ENCODE measurements at places on chromosomes 4 and X. TPM values are rescaled to one million over a fixed set of nuclear protein-coding genes. Genes with fewer than 3 reads are reported as not detected.

Gene ADAM29
- not detected for total RNA-seq

Gene PDCL2
- not detected for total RNA-seq

Gene SATL1
- not detected for total RNA-seq

Gene NR3C2
- 1.4 TPM for total RNA-seq

Gene KLHL5
- total RNA-seq = 102 TPM

Gene TMPRSS11B
- not detected for total RNA-seq

Gene SLC6A14
- not detected for total RNA-seq

Gene SPATA18
- 32.6 TPM for total RNA-seq

Gene GUCY2F
- not detected for total RNA-seq

Gene CHRNA9
- total RNA-seq = not detected

Gene SMIM43
- 0.76 TPM for total RNA-seq

Gene TLR3
- total RNA-seq = 3.1 TPM

Gene RAI2
- total RNA-seq = 2.0 TPM

Gene MAGEB2
- not detected for total RNA-seq

Gene EGF
- total RNA-seq = 1.0 TPM

Gene RTL5
- total RNA-seq = 5.3 TPM

Gene C4orf51
- not detected for total RNA-seq

Gene BEX1
- 8.7 TPM for total RNA-seq

Gene MAGEB10
- total RNA-seq = not detected

Gene RBM46
- total RNA-seq = under 0.01 TPM

Gene CACNA1F
- total RNA-seq = not detected

Gene SCML2
- 0.69 TPM for total RNA-seq

Gene PAK3
- 4.6 TPM for total RNA-seq

Gene PWWP3B
- total RNA-seq = 0.13 TPM

Gene SLC9B1
- total RNA-seq = 0.76 TPM

Gene GCNA
- 2.9 TPM for total RNA-seq

Gene GIMD1
- total RNA-seq = not detected

Gene ACOX3
- 22.1 TPM for total RNA-seq

Gene ENAM
- 0.13 TPM for total RNA-seq

Gene OTUD5
- total RNA-seq = 40.5 TPM

Gene SCD5
- 19.9 TPM for total RNA-seq

Gene IGFBP7
- total RNA-seq = 2,245 TPM

Gene ADGRL3
- 0.56 TPM for total RNA-seq

Gene PHEX
- total RNA-seq = 0.46 TPM

Gene INPP4B
- total RNA-seq = 10.6 TPM

Gene HDX
- 5.2 TPM for total RNA-seq

Gene CCDC149
- 12.6 TPM for total RNA-seq

Gene NAA11
- not detected for total RNA-seq

Gene MAGED1
- 201 TPM for total RNA-seq

Gene BMPR1B
- 0.53 TPM for total RNA-seq

Gene SAGE1
- total RNA-seq = not detected

Gene ATXN3L
- total RNA-seq = not detected

Gene FRMPD4
- 1.7 TPM for total RNA-seq

Gene RTL3
- 0.07 TPM for total RNA-seq

Gene DGKK
- total RNA-seq = not detected

Gene REELD1
- total RNA-seq = not detected

Gene SPIN2A
- 0.53 TPM for total RNA-seq

Gene ARHGAP4
- total RNA-seq = 1.4 TPM

Gene CCDC110
- total RNA-seq = 9.4 TPM

Gene PAGE4
- total RNA-seq = not detected

Gene CD40LG
- not detected for total RNA-seq

Gene GRID2
- 0.10 TPM for total RNA-seq
